SIG-M5 (cell line): ENCODE measurements at places on chromosomes 2 and 18.
A peak's percentile ranks its signal among the peaks of the same experiment; 100 is the strongest.

DNA sequence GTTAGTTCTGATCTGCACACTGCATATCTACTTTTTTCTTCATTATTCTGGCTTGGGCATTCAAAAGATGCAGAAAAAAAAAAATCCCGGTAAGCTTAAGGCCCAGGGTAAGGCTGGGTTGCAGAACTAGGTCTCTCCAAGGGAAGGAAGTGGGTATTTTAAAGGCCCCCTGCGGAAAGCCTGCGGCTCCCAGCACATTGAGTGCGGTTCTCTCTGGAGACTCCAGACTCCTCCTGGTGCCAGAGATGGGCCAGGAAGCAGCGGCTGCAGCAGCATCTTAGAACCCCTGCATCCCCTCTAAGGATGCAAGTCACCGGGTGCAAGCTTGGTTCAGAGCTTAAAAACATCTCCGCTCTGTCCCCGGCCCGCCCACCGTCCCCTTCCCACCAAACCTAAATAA lies 49.5 kb downstream of the TGIF1 start:
- DNase-seq, result no peak

DNA sequence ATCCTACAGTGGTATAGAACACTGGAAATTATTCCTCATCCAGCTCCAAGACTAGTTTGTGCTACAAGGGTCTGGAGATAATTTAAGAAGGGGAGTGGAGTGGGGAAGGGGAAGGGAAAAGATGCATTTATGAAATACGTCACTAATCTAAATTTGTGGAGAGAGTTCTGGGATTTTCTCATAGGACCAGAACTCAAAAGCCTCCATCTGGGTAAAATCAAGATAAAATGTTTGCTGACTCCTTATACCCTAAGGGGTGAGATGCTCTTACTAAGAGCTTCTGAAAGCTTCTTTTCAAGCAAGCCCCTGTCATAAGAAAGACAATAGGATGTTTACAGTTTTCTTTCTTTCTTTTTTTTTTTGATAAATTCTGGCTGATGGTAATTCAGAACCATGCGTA lies 88.5 kb upstream of the RBMS1 start:
- DNase-seq, result no peak

DNA sequence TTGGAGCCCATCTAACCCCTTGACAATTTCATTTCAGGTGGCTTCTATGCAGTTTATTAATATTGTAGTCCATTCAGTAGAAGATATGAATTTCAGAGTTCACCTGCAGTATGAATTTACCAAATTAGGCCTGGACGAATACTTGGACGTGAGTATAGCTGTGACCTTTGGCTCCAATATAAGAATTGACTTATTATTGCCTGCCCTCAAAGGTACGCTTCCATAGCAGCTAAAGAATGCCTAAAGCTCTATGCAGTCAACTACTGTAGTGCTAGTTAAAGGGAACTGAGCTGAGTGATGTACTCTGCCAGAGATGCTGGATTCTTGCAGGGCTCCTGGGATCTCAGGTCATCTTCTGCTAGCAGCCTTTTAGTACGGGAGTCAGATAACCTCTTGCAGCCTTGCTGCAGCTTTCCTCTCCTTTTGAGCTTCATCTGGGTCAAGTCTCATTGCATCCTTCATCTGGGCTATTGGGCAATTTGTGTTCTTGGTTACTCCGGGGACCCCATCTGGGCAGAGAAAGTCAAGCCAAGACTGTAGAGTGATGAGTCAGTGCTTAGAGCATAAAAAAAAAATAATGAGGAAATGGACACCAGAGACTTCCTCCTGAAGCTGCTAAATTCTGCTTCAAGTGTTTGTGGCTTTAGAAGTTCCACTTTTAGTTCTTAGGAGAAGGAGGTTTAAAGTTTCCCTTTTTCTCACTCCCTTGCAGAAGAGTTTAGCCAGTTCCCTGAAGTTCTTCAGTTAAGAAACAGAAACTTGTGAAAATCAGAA lies 105.6 kb downstream of the PRPF40A start:
- peak; percentile 98 for DNase-seq

DNA sequence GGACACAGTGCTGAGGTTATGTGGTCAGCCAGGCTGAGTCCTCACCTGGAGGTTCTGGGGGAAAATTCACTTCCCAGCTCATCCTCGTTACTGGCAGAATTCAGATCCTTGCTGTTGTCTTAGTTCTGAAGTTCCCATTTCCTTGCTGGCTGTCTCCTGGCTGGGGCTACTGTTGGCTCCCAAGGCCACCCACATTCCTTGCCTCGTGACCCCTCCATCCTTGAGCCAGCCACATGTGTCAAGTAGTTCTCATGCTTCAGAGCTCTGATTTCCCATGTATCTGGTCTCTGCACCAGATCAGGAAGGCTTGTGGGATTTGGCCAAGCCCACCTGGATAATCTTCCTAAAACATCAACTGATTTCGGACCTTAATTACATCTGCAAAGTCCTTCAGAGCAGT lies 38.1 kb upstream of the RFX8 start:
- no peak for DNase-seq

GRCh38 chr18:4391859-4392258 lies 63.2 kb downstream of the DLGAP1 start:
- no peak for DNase-seq

GRCh38 chr2:7861910-7862702 lies 819.8 kb upstream of the ID2 start:
- DNase-seq, result no peak

DNA sequence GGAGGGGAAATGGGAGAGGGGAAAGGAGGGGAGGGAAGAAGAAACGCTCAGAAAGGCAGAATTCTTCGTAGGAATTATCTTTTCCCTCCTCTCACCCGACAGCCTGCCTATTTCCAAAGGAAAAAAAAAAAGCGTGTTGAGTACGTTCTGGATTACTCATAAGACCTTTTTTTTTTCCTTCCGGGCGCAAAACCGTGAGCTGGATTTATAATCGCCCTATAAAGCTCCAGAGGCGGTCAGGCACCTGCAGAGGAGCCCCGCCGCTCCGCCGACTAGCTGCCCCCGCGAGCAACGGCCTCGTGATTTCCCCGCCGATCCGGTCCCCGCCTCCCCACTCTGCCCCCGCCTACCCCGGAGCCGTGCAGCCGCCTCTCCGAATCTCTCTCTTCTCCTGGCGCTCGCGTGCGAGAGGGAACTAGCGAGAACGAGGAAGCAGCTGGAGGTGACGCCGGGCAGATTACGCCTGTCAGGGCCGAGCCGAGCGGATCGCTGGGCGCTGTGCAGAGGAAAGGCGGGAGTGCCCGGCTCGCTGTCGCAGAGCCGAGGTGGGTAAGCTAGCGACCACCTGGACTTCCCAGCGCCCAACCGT lies at the start of gene GAD1:
Gene GAD1, plus strand, starts transcription at position 384 of the 589 bp plus-strand sequence. CDS start 1,705 bp downstream, outside the sequence.
- DNase-seq, result peak; percentile 34

DNA sequence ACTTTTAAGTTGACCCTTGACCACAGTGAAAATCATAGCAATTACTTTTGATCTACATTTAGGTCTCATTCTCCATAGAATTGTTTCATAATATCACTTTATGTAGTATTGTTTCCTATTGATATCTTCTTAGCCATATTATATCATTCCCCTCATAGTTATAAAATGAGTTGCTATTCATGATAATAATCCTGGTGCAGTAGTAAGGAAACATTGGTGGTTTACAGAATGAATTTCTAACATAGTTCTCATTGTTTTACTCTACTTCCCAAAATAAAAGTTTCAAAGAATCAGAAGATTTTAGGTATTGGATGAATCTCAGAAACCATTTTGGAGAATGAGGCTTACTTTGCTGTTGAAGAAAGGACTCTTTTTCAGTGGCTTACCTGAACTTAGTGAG lies 246.0 kb downstream of the PARD3B start:
- DNase-seq, result no peak

DNA sequence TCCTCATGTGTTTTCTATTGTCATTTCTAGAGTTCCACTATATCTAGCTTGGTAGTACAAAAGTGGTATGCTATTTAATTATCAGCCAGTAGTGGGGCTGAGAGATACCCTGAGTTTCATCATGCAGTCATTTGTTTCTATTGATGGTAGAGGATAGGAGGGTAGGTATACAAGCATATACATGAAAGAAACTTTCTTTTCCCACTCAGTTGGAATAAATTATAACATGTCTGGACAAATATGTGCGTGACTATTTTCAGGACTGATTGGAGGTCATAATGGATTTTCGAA lies 633.2 kb downstream of the NRXN1 start:
- no peak for DNase-seq

DNA sequence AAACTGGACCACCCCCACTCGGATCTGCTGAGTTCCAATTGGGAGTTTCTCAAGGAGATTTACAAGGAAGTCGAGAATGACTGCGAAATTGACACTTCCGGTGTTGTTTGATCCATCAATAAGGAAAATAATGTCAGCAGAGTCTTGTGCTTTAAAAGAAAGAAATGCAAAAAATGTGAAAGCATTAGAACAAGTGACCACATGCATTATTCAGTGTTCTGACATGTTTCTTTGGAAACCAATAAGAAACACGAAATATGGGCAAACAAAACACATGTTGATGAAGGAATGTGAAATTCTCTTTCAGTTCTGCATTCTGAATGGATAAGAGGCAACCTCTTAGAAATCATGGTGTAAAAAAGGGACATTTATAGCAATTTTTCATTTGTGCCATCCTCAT lies 25.9 kb downstream of the COL6A3 start:
- DNase-seq, result no peak

- no peak for DNase-seq
Observed at GRCh38 chr18:11839556-11839955, 11.7 kb upstream of the CHMP1B start.

DNA sequence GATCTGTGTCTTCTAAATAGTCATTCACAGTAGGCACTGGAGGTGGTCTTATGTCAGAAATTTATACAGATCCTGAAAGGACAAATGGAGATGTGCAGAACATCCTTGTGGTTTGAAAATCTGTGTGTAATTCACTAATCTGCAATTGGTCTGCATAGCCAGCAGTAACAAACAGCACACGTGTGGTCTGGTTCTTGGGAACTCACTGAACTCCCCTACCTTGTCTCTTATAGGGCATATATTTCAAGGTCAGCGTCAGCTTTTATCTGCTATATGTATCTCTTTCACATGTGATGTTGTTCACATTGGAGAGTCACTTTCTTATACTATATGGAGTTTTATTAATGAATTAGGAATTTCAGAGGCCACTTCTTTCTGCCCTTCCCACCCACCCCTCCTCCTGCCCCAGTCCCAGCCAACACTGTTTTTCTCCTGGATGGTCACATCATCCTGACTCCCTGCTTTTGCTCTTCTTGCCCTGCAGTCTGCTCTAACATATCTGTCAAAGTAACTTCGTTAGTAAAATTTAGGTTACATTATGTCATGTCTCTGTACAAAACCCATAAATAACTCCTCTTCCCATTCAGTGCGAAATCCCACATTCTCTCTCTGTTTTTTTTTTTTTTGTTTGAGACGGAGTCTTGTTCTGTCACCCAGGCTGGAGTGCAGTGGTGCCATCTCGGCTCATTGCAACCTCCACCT lies 35.4 kb upstream of the CABYR start:
- no peak for DNase-seq

GRCh38 chr2:88735853-88736252 lies 44.4 kb downstream of the RPIA start:
- no peak for DNase-seq

- no peak for DNase-seq
Observed at GRCh38 chr2:38279201-38279600, 97.9 kb downstream of the ATL2 start.

GRCh38 chr2:128754246-128754724 lies 435.6 kb upstream of the HS6ST1 start:
- DNase-seq, result no peak

DNA sequence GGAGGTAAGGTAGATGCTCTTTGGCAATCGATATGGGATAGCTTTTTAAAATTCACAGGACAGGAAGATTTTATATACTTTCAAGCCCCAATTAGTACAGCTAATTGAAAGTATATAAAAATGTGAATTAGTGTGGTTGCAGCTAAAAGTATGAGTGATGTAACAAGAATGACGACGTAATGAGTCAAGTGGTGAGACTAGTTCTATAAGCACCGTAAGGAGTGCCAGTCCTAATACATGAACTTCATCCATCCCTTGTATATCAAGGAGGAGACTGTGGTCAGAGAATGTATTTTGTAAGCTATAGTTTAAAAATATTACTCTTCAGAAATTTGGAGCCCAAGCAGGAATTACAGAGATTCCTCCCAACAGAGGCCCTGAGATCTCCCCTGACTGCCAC lies 25.8 kb downstream of the DNAJC27 start:
- DNase-seq, result no peak

GRCh38 chr2:23292024-23292423 lies 93.0 kb upstream of the KLHL29 start:
- no peak for DNase-seq
